ENCODE measurements at places on chromosomes 13 and 19.

DNA sequence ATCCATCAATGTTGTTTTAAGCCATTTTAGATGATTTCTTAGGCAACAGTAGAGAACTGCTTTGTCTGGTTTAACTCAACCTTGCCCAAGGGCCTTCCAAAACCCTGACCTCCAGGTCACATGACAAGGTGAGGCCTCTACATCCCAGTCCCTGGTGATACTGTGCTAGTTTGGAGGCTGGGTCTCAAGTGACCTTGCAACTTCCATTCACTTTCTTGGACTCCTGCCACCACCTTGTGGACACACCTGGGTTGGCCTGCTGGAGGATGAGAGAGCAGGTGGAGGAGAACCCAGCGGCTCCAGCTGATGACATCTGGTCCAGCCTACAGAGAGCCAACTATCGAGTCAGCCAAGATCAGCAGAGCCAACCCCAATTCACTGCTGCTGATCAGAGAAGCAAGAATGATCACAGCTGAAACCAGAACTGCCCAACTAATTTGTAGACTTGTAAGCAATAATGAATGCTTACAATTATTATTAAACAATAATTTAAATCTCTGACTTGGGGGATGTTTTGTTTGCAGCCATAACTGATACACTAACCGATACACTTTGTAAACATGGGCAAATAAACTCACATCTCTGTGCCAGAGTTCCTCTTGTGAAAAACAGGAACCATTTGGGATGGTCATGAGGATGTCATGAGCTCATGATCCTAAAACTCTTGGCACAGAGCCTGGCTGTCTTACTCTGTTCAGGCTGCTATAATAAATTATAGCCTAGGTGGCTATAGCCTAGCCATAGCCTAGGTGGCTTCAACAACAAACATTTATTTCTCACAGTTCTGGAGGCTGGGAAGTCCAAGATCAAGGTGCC lies 11.5 kb downstream of the FAM187B start:
- DNase-seq, result no peak

DNA sequence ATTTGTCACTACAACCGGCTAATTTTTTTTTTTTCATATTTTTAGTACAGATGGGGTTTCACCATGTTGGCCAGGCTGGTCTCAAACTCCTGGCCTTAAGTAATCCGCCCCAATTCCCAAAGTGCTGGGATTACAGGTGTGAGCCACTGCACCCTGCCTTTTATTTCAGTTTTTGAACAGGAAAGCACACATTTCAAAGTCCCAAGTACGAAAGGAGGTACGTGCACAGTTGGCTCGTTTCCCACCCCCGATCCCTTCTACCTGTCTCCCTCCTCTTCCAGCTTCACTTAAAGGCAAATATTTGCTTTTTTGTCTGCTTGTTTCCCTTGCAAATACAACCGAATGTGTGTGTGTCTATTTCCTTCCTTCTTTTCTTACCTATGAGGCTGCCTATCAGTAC lies 30.5 kb downstream of the ZIC5 start:
- DNase-seq, result no peak

DNA sequence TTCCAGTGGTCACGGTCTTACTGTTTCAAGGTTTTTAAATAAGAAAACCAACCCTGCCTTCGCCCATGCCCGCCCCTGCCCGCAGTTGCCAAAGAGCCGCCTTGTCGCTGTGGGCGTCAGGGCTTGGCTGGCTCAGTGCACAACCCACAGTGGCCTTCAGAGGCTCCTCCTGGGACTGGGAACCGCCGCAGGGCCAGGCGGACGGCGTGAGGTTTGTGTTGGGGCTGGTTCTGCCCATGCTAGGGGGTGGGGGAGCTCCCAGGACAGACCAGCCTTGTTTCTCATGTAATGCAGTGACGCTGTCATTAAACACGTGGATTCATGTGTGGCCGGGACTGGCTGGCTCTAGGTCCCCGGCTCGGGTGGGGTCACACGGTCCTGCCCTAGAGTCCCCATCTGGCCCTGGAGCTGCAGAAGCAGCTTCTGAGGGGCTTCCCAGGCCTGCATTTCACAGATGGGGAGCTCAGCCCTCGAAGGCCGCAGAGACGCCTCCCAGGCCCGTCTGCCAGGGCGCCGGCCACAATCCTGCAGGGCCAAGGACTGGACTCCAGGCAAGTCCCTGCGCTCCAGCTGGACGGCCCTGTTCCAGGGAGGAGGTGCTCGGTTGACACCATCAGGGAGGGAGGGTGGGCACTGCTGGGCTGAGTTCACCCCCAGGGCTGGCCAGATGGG lies 2.4 kb upstream of the TEKTIP1 start:
- DNase-seq, result no peak

DNA sequence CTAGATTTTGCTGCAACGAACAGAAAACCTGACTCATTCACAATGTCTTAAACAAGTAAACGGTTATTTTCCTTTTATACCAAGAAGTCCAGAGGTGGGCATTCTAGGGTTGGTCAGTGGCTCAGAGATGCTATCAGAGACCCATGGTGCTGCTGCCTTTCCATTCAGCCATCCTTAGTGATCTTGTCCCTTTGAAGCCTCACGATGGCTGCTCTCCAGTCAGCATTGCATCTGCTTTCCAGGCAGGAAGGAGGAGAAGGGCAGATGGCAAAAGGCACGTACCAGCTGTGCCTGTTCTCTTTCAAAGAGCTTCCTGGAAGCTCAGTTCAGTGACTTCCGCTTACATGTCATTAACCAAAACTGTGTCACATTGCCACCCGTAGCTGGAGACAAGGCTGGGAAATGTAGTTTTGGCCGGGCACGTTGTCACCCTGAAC lies 30.1 kb downstream of the WDFY2 start:
- peak; percentile 44 for DNase-seq

DNA sequence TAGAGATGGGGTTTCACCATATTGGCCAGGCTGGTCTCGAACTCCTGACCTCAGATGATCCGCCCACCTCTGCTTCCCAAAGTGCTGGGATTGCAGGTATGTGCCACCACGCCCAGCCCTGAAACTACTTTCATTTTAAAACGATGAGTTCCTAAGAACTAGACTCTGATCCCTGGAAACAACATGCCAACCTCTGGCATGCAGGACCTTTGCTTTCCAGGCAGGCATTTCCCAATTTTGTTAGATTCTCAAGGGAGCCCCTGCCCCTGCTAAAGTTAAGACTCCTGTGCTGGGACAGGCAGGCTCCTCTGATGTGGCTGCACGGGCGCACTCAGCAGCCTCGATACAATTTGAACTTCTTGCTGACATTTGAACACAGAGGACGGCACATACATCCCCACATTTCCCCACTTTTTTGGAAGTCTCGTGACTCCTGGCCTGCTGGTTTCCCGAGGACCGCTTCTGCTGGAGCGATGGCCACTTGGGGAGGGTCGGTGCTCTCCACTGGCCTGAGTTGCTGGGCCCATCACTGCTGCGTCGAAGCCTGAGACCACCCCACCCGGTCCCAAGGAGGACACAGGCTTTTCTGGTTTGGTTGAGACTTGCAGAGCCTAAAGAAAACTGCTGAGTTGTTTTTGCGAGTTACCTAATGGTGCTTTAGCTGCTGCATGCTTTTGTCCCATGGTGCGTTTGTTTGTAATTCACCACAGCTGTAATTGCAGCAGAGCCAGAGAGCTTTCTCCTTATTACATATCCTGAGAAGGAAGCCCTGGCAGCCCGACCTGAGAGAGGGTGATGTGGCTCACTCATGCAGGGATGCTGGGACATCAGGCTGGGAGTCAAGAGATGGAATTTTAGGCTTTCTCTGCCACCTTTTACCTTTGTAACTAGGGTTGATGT lies 8.2 kb downstream of the ATP11A start:
- DNase-seq, result peak; percentile 11

DNA sequence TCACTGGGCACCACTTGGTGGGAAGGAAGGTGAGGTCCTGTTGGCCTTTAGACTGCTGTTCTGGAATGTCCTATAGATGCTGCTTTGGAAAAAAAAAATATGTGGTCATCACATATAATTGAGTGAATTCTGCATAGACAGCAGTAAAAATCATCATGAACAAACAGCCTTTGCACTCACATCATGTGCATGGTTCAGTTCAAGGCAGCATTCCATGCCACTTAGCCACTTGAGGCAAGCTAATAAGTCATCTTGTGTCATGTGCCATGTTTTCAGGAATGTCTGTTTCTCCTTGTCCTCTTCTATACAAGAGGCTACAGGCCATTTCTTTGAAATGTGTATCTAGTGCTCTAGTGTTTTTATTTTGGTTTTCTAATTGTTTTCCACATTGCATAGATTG lies 43.9 kb upstream of the TSC22D1 start:
- DNase-seq, result peak; percentile 24

- DNase-seq, result no peak
These were observed 17.3 kb upstream of the ZNF14 start for GRCh38 chr19:19749908-19750841.

- DNase-seq, result peak; percentile 50
These were observed 351.2 kb upstream of the ARGLU1 start for GRCh38 chr13:106919133-106919532.
